ENCODE measurements at places on chromosomes 7 and 10.

- DNase-seq = no peak
These were observed 2.0 kb downstream of the STK32C start for GRCh38 chr10:132305654-132306342.

DNA sequence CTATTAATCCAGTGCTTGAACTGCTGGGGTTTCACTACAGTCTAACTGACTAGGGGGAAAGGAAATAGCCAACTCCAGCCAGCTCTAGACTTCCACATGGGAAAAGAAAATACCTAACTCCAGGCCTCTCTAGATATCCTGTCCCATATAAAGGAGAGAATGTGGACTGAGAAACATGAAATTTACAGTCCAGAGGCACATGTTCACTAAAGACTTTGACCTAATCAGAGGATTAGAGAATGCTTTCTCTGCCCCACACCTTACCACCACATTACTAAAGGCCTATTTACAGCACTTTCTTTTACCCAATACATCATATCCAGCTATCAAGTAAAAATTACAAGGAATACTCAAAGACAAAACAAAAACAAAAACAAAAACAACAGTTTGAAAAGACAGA, 164.2 kb downstream of the PCLO start:
- no peak for DNase-seq

DNA sequence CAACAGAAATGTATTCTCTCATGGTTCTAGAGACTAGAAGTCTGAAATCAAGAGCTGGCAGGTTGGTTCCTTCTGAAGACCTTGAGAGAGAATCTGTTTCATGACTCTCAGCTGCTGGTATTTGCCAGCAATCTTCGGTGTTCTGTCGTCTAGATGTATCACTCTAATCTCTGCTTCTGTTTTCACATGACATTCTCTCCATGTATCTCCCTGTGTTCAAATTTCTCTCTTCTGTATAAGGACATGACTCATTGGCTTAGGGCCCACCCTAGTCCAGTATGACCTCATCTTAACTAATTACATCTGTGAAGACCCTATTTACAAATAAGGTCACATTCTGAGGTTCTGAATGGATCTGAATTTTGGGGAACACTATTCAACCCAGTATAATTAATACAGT, 82.3 kb downstream of the ANKRD7 start:
- DNase-seq = no peak

DNA sequence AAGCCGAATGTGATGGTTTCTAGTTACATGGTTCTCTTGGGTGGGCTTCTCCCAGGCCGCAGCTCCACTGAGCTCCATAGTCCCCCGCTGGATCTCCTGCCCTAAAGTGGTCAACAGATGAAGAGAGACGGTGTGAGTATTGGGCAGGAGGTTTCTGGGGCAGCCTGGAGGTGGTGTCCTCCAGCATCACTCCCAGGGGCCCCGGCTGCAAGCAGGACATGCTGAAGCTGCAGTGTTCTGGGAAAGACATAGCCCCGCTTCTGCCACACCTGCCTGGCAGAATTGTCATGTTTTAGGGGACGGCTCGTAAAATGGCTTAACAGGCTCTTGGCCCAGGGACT, 40.4 kb downstream of the CALML3 start:
- DNase-seq = peak; percentile 15

GRCh38 chr10:78009662-78010061, 19.7 kb downstream of the POLR3A start:
- no peak for DNase-seq

DNA sequence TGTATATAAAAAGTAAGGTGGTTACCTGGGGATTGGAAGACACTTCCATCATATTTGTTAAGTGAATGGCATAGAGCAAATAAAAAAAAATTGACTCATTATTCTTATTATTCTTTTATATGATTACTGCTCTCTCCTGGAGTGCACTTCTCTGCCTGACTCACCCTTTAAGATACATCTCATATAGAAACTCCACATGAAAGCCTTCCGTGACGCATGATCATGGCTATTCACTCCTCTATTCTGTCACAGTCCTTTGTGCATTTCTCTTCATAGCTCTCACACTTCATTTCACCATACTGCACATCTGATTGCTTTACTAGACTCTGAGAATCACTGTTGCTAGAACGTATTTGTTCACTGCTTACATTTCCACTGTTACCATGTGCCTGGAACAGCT, 597.3 kb downstream of the CNTNAP2 start:
- DNase-seq = no peak

GRCh38 chr10:44924261-44925040, 13.3 kb downstream of the TMEM72 start:
- no peak for DNase-seq

DNA sequence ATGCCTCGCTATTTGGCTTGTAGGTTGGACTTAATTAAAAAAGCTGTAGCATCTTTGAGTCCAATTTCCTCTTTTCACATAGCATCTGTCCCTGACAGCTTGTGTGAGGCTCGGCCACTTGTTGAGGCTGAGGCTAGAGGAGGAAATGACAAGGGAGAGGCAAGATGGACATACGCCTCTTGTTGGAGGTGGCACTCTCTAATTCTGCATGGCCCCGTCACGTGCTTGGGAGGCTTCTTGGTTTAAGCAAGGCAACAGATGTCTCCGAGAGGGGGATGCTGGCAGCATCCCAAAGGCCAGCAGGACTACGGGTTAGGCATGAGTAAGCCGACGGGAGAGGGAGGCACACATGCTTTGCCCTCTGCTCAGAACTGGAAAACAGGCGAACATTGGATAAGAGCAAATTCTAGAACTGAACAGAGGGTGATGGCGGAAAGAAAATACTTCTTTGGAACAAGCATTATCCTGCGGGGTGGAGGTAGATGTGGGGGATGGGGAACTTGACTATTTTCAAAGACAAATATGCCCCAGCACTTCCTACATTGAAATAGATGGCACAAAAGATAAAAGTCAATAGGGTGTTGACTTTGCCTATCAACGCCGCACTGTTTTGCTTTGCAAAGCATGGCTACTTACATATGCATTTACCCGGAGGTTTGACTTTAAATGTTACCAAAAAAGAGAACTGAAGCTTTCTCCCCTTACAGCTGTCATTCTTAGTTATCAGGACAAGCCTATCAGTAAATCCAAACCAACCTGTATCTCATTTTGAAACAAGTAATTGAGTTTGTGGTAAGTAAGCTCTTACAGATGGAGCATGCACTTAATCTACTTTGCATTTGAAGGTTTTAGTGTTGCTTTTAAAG, 94.8 kb downstream of the CHN2 start:
- no peak for DNase-seq

DNA sequence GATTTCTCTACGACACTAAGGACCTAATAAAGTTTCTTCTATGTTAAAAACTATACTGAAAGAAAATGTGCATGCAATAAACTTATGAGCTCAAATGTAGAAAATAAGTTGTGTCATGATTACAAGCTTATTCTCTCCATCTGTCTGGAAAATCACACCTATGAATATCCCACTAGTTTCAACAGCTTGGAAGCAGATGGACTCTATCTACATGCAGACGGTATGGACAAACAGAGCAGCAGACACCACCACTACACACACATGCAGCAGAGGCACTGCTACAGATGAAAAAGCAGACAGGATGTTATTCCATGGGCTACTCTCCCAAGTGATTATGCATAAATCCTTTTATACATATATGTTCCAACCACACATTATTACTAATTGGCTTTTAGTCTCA, 123.4 kb upstream of the TARP start:
- no peak for DNase-seq

- no peak for DNase-seq
These were observed 45.4 kb upstream of the CACNB2 start for GRCh38 chr10:18094793-18095192.

DNA sequence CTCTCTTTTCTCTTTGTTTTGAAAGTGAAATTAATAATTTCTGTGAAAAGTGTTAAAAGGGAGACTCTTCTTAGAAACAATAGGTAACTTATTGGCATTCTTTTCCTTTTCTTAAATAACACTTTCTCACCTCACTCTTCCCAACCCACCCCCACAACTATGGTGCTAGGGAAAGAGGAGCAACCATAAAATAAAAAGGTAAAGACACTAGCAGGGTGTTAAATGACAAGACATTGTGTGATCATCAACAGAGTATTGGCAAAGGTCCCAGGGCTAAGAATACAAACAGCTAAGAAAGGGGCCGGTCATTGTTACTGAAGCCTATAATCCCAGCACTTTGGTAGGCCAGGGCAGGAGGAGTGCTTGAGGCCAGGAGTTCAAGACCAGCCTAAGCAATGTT, 183.7 kb downstream of the NEBL start:
- no peak for DNase-seq

GRCh38 chr10:51886438-51887068, 187.2 kb upstream of the CSTF2T start:
- DNase-seq = no peak

DNA sequence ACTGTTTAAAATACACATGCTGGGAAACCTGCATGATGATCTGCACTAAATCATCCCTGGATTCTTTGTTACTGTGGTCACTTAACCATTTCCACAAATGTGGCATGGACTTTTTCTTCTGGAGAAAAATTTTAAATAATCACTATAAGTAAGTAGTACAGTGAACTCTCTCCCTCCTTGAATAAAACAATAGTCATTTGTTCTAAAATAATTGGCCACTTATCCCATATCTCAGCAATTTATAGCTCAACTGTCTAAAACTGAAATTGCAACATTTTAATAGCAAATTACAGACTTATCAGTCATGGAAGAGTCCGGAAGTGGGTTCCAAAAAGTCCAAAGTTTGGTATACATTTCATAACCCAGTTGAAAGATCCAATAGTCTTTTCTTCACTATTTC, 90.9 kb downstream of the MTERF1 start:
- DNase-seq = no peak

DNA sequence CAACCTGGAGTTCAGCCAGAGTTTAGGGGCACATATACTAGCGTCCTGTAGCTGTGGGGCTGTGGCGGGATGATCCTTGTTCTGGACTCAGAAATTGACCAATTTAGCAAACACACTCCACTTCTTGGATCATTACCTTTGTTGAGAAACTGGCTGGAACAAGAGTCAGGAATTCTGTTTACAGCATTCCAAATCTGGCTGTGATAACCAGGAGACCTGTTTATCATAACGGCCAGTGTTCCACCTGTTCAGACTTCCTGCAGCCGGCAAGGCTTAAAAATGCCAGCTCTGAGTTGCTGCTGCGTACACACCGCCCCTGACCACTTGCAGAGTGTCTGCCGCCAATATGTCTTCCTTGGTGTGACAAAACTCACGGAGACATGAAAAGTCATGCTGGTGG, 64.8 kb downstream of the ARMC3 start:
- no peak for DNase-seq

- no peak for DNase-seq
These were observed 29.0 kb downstream of the JAKMIP3 start for GRCh38 chr10:132094581-132095234.

Data from RWPE2 (cell line).